Activated CD4-positive, alpha-beta T cell treated with anti-CD3 and anti-CD28 coated beads for 1 hour (primary cell): ENCODE measurements at places on chromosomes 6 and 20.
A peak's percentile ranks its signal among the peaks of the same experiment; 100 is the strongest.

GRCh38 chr6:167933847-167934246 is 63.6 kb upstream of the KIF25 start:
- no peak for DNase-seq

DNA sequence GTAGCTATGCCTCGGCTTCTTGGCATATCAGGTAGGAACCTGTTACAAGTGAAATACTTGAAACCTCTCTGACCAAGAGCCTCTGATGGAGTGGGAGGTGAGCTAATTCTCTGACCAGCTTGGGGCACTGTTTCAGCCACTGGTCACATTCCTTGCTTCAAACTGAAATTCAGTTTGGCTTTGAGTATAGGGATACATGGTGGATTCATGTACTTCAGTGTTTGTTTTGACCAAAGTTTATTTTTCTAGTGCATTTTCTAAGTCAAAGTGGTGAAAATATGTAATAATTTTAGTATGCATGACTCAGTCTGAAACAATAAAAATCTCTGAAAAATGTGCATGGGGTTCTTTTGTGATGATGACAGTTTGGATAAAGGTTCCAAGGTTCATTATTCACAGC is 18.6 kb downstream of the TTPAL start:
- no peak for DNase-seq

- no peak for DNase-seq
Measured at GRCh38 chr6:52992980-52993920, 1.8 kb downstream of the GSTA4 start.

- no peak for DNase-seq
Measured at GRCh38 chr6:35417979-35418661, 34.0 kb upstream of the FANCE start.

DNA sequence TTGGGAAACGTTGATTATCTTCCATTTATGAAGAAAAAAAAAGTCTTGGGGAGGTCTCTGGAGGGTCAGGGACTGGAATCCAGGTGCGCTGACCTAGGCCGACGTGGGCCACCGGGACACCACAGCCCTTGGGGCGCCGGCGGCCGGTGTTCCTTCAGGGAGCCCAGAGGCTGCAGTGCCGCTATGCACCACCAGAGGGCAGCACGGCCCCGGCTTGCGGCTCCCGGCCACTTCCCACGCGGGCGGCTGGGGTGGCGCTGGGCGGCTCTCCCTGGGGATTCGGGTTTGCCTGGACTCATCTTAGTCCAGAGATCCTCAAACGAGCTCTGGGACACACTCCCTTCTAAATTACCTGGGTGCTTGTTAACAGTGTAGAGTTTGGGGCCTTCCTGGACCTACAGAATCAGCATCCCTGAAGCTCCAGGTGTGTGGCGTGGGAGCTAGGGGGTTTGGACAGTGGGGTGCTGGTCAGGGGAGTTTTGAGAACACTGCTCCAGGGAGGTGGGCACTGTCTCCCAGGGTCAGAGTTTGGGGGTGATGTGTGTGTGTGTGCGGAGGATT is 23.0 kb upstream of the GTSF1L start:
- DNase-seq: peak; percentile 73

GRCh38 chr20:38995536-38996044 is 33.4 kb downstream of the DHX35 start:
- no peak for DNase-seq

GRCh38 chr6:154301839-154302752 is 54.5 kb downstream of the IPCEF1 start:
- no peak for DNase-seq
